ENCODE measurements at places on chromosomes 4 and X.

GRCh38 chr4:118282692-118283091 is 70.1 kb downstream of the PRSS12 start:
- DNase-seq: no peak

- DNase-seq: no peak
Observed at GRCh38 chr4:3044870-3045819, 29.2 kb downstream of the HTT-AS start.

- no peak for DNase-seq
Observed at GRCh38 chr4:87270144-87270543, 49.7 kb upstream of the KLHL8 start.

DNA sequence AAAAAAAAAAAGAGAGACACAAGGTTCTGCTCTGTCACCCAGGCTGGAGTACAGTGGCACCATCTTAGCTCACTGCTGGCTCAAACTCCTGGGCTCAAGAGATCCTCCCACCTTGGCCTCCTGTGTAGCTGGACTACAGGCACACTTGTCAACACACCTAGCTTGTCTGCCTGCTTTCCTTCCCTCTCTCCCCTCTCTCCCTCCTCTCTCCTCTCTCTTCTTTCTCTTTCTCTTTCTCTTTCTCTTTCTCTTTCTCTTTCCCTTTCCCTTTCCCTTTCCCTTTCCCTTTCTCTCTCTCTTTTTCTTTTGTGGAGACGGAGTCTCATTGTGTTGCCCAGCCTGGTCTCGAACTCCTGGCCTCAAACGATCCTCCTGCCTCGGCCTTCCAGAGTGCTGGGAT is 132.1 kb downstream of the DIPK2B start:
- DNase-seq: no peak

- DNase-seq: no peak
Observed at GRCh38 chr4:154312246-154312645, 179.4 kb downstream of the DCHS2 start.

- no peak for DNase-seq
Observed at GRCh38 chr4:139887962-139888735, 222.5 kb downstream of the MGST2 start.

DNA sequence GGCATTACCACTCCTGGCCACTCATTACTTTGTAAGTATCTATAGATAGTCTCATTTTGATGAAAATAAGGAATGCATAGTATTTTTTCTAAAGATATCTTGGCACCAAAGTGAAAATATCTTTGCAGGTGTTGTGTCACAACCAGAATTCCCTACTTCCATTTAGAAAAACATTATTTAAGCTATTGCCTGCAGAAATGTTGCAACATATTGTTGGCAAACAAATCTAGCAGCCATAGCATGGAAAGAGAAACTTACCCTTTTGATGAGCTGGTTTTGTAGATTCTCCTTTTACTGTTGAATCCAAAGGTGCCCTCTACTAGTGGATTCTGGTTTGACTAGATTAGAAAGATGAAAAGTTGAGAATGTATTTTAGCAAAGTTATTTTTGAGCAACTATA is 138.8 kb downstream of the AREG start:
- no peak for DNase-seq

GRCh38 chrX:134460862-134461220 is 876 bp downstream of the HPRT1 start:
- no peak for DNase-seq

DNA sequence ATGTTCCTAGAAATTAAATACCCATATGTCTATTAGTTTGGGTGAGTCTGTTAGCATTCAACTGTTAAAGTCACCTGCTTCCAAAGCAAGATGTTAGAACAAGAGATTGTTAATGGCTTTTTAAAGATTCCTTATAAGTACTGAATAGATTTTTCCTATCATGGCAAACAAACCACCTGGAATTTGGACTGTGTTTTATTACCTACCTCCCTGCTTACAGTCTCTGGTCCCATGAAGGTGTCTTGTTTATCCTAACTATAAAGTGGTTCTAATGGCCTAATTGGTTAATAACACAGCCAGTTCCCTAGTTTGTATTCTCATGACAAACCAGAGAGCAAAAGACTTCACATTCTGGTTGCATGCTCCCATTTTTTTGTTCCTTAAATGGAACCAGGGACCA is 149.5 kb downstream of the PPP1R2C start:
- no peak for DNase-seq

GRCh38 chr4:89586318-89586717 is 250.6 kb downstream of the SNCA start:
- no peak for DNase-seq

DNA sequence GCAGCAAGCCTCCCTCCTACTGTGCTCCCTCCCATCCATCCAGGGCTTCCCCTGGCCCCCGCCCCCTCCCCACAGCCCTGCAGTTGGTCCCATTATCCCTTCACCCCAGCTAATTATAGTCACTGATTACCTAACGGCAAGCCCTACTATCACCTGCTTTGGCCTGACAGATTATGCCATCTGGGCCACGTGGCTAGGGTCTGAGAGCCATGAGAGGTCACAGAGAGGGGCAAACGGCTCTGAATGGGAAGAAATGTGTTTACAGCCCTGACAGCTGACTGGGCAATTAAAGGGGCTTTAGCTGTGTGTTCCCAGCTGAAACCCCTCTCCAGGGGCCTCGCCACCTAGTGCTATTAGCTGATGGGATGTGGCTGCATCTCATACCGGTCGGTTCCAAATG is 134.4 kb upstream of the CPEB2 start:
- DNase-seq: no peak

DNA sequence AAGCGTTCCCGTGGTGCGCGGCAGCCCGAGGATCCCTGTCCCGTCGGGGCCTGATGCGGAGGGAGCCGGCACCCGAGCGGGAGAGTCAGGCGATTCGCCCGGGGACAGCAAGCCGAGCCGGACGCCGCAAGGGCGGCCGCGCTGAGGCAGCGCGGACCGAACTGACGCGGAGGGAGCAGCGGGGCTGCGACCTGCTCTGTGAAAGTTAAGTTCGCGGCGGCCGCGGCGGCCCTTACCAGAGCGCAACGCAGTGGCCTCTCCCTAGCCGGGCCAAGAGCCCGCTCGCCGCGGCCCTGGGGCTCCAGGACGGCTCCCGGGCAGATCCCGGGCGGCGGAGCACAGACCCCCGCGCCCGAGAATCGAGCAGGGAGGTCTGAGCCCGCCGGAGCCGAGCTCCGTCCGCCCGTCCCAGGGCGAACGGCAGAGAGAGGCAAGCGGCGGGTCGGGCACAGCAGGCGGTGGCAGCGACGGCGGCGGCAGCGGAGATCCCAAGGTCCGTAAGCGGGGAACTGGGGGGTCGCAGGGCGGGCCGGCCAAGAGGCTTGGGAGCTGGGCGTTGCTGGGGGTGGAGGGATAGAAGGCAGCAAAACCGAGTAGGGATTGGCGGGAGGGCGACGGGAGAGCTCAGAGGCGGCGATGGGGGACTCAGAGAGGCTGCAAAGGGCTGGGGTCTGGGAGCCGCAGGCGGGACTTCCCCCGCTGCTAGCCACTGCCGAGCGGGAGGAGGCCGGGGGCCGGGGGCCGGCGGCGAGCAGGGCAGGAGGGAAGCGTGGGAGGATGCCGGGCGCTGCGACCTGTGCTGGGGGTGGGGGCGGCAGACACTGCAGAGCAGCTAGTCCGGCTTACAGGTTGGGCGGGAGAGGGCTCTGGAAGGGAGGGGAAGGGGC is 1.0 kb downstream of the GPR50 start:
- no peak for DNase-seq

DNA sequence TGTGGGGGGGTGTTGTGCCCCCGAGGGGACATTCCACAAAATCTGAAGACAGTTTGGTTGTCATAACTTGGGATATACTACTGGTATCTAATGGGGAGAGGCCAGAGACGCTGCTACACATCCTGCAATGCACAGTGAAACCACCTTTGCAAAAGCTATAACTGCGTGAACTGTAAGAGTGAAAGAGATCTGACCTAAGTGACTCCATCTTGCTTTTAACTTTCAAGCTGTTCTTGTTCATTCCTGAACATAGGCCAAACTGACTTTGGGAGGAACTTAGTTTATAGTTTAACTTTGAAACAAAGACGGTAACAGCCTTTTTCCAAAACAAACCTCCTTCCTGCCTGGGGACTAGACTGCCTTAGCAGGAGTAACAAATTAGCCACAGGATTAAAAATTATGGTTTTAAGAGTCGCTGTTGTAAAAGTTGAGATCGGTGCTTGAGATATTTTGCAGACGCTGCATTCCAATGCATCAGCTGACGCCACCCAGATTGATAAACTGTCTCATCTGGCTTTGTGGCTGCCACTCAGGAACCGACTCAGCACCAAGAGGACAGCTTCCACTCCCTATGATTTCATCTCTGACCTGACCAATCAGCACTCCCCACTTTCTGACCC is 70.9 kb downstream of the ATXN3L start:
- DNase-seq: no peak

DNA sequence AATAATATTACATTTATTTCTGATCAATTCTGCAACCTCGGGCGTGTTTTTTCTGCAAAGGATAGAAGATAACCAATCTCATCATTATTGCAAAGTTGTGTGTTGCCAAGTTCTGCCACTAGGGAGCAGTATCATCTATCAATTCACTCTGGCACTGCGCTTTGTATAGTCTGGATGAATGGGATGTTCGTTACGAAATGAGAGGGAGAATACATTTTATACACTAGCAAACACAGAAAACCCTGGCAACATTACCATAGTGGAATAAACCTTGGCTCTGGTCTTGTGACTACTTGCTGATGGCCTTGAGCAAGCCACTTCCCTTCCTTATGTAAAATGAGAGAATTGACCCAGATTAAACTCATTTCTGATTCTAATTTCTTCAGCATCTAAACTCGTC is 97.5 kb upstream of the ZNF518B start:
- peak; percentile 30 for DNase-seq

DNA sequence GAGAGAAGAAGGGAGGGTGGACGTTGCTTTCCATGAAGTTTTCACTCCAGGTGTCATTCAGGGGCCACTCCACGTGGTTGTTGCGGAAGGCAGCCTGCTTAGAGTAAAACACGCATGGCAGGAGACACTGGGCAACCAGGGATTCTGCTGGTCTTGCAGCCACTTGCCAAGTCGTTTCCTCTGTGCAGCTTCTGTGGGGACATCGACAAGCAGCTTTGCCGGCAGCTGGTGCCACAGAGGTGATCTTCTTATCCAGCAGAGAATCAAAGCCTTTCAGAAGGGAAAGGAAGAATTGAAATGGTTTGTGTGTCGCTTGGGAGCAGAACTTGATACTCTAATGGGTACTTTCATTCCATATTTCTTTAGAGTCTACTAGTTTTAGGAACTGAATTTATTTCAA is 867.1 kb upstream of the TENM3 start:
- no peak for DNase-seq

DNA sequence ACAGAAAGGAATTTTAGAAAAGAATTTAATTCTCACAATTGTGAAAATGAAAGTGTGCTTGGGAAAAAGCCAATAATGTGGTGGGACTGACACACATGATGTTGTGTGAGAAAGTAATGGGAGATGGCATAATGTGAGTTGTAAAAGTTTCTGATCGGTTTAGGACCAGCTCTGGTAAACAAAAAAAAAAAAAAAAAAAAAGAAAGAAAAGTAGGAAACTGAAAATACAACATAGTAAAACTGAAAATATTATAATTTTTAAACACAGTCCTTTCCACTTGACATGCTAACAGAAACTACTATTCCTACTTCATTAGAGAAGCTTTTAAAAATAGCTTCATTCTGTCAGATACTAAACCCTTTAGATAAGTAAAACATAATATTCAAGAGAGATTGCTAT is 28.2 kb downstream of the RAP1GDS1 start:
- DNase-seq: no peak

DNA sequence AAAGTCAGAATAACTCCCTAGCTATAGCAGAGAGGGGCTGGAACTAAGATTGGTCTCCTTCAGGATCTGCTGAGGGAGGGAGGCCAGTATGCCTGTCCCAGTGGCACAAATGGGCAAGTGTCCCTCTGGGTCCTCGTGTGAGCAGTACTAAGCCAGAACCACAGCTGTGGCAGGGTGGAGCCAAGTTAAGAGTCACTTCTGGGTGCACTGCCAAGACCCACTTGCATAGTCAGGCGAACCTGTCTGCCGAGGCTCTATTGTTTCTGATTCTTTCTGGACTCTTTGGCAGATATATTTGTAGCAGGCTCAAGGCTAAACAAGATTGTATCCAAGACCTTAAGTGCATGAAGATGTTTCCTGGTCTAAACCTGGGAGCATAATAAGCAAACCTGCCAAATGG is 1123.7 kb upstream of the POU3F4 start:
- no peak for DNase-seq

GRCh38 chr4:43882470-43882869 is 566.1 kb downstream of the KCTD8 start:
- no peak for DNase-seq

GRCh38 chr4:148022975-148023374 is 291.1 kb downstream of the ARHGAP10 start:
- DNase-seq: no peak

- no peak for DNase-seq
Observed at GRCh38 chrX:109409181-109409580, 72.7 kb downstream of the GUCY2F start.

- DNase-seq: no peak
Observed at GRCh38 chr4:165359506-165359905, 19.3 kb upstream of the CPE start.

GRCh38 chr4:144687466-144687865 is 41.5 kb downstream of the HHIP start:
- DNase-seq: no peak

DNA sequence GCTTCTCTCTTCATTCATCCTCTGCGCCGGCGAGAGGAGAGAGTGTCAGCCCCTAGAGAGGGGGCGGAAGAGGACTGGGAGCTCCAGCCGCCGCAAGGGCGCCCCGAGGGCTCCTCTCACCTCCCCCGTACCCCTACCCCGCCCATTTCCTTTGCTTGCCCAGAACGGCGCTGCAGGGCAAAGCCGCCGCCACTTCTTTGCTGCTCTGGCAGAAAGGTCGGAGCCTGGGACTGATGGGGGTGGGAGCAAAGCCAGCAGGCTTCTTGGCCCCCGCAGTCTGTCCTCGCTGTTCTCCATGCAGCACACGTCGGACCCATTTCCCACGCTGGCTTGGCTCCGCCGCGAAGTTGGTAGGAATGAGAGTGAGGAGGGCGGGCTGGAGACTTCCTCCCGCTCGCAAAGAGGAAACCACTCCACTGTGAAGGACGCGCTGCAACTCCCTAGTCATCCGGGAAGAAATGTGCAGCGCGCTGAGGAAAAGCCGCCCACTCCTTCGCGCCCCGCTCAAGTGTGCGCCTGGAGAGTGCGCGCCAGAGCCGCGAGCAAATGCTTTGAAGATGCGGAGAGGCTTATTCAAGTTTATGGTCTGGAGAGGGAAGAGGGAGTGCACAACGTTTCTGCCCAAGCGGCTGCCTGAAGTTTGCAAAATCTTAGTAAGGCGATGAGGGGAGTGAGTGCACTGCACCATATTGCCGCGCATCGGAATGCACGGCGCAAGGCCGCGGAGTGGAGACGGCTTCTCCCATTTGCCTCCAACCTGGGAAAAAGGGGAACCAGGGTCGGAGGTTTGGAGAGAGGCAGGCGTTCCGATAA is 2.8 kb upstream of the PCDH7 start:
- no peak for DNase-seq

DNA sequence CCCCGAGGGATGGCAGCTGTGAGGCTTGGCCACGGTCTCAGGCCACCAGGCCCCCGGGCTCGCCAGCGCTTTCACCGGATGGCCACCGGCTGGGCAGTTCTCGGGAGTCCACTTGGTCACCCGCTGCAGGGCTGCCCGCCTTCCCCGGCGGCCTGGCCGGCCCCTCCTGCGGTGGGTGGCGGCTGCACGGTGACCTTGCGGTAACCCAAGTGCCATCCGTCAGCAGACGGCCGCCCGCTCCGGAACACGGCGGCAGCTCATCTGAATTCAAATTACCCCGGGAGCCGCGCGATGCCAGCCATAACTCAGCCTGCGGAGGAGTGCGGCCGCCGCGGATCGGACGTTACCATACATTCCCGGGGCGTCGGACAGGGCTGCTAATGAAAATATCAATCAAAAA is 60.7 kb downstream of the FAM53A start:
- DNase-seq: no peak

GRCh38 chrX:103398421-103398864 is 22.1 kb downstream of the BEX3 start:
- no peak for DNase-seq

Measured in NCI-H187 treated with DMSO at 0.1 percent for 48 hours (cell line).